ENCODE measurements at places on chromosomes 1 and 21. TPM values are rescaled to one million over a fixed set of nuclear protein-coding genes. Genes with fewer than 3 reads are reported as not detected.
A peak's percentile ranks its signal among the peaks of the same experiment; 100 is the strongest.

GRCh38 chr1:145983960-145984830, 12.2 kb downstream of the TXNIP start:
- H3K27ac ChIP-seq, result peak overlapping the region; percentile 88
- H3K27me3 ChIP-seq, result no peaks in the 10 kb centered on the region
- H3K4me1 ChIP-seq, result peaks cover 33% of the 10 kb centered on the region
- peak; percentile 76 for DNase-seq

- H3K27me3 ChIP-seq, result no peaks in the 10 kb centered on the region
- H3K4me3 ChIP-seq, result peak overlapping the region; percentile 65
- H3K27ac ChIP-seq, result peak overlapping the region; percentile 98
- peaks cover 72% of the 10 kb centered on the region for H3K4me1 ChIP-seq
- no peak for DNase-seq
- H3K36me3 ChIP-seq, result peaks cover 6% of the 10 kb centered on the region
These were observed 5.0 kb downstream of the SHISAL2A start for GRCh38 chr1:52637946-52638345.

GRCh38 chr1:96536581-96536980, 185.0 kb upstream of the PTBP2 start:
- no peaks in the 10 kb centered on the region for H3K4me1 ChIP-seq
- H3K27me3 ChIP-seq, result no peaks in the 10 kb centered on the region
- H3K4me3 ChIP-seq, result no peak overlapping the region
- no peaks in the 10 kb centered on the region for H3K36me3 ChIP-seq

- peaks cover 2% of the 10 kb centered on the region for H3K27me3 ChIP-seq
- DNase-seq, result no peak
- no peak overlapping the region for H3K4me3 ChIP-seq
- no peaks in the 10 kb centered on the region for H3K4me1 ChIP-seq
These were observed 95.1 kb upstream of the BCAR3 start for GRCh38 chr1:93776728-93777127.

DNA sequence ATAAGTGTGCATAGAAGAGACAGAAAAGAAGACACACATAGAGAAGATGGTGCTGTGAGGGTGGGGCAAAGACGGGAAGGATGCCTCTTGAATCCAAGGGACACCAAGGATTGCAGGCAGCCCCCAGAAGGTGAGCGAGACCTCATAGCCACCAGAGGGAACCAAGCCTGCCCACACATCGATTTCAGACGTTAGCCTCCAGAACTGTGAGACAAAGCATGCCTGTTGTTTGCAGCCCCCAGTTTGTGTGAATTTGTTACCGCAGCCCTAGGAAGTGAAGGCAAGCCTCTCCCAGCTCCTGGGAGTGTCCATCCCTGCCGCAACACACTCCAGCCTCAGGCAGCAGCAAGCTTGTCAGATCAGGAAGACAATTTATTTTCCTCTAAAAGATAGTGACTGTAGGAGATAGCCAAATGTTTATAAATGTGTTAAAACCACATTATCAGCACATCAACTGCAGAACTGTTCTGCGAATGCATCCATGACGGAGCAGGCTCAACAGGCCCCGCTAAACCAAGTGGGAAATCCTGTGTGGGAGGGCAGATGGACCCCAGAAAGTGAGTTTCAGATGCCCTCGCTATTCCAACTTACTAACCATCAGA, 543.3 kb downstream of the MATN1 start:
- H3K27ac ChIP-seq, result no peak overlapping the region
- no peaks in the 10 kb centered on the region for H3K4me1 ChIP-seq
- DNase-seq, result no peak
- H3K27me3 ChIP-seq, result peaks cover 3% of the 10 kb centered on the region
- H3K4me3 ChIP-seq, result no peak overlapping the region

The CA6 gene
- 0.17 TPM for total RNA-seq

The FMO2 gene
- total RNA-seq, result not detected

The BSND gene
- total RNA-seq, result not detected
